ENCODE measurements at places on chromosomes 4 and X.

DNA sequence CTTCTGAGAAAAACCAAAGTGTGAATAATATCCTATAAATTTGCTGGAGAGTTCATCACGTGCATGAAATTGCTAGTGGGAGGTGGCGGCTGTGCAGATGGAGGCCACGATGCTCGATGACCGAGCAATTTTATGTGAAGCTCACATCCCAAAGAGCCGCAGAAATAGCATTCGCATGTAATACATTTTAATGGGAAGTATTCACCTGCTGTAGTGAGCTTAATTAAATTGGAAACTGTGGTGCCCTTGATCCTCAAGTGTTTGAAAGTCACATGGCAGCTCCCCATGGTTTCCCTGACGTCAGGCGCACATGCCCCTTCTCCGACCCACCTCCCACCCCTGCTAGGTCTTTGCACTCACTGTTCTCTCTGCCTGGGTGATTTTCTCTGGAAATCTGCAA lies 136.8 kb downstream of the STK32B start:
- no peak for DNase-seq

- DNase-seq: no peak
Measured at GRCh38 chrX:69025802-69026301, 139.4 kb downstream of the PJA1 start.

GRCh38 chr4:23234018-23234417 lies 541.3 kb downstream of the GBA3 start:
- DNase-seq: no peak

DNA sequence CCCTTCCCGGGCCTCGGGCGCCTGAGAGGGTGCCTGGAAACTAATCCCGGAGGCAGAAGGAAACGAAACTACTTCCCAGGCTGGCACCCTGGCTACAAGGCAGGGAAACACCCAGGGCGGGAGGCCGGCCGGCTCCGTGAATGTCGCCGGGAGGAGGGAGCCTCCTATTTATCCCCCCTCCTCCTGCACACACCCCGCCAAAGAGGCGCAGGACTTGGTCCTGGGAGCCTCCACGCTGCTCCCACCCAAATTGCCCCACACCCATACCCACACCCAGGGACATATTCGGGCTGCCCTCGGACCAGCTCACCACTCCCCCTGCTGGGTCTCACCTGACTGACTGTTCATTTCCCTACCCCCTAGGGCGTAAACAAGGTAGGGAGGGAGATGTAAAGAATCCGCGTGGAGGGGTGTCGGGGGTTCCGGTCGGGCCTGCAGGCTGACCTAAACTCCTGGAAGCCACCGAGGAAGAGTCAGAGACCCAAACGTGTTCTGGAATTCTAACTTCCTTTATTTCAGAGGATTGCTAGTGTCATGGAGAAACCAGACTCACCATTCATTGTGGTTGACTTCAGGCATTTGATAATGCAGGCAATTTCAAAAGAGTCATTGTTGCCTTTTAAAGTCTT lies at the start of gene BTC:
Gene BTC, minus strand, starts transcription at position 142 of the 629 bp plus-strand sequence. CDS start 198 bp downstream, outside the sequence.
- no peak for DNase-seq

GRCh38 chr4:120025516-120025915 lies 41.1 kb downstream of the MAD2L1 start:
- no peak for DNase-seq

- no peak for DNase-seq
Measured at GRCh38 chr4:10459305-10459704, 2.1 kb upstream of the ZNF518B start.

DNA sequence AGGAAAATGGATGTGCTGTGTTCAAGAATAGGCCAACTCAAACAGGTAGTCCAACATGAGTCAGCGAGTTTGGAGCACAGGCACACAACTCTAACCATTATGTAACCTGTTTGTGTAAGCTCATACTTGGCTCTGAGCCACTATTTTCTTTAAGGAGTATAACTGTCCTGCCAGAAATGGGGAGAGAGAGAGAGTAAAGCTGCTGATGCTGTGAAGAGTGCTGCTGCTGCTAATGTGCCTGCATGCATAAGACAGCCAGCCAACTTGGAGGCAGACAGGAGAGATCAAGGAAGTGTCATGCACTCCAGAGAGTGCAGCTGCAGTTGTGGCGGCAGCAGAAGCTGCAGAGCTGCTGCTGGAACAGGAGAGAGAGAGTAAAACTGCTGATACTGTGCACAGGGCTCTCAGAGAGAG lies 11.7 kb upstream of the STATH start:
- DNase-seq: no peak

DNA sequence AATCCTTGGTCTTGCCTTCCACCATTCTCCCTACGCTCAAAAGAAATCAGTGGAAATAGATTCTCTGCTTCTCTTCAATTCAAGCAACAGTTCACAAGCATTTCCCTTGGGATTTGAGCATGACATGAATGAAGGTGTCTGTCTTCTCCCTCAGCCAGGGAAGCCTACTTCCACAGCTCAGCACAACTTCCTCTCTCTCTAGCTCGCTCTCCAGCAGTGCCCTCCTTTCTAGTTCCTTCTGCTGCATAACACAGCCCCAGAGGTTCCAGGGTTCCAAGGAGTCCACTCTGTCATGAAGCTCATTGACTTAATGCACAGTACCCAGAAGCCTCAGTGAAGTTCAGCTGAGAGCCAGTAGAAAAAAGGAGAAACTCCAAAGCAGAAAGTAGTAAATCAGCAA lies 81.3 kb downstream of the PLS3 start:
- DNase-seq: no peak

Measured in GM20000 (cell line).